ENCODE measurements at places on chromosomes 1 and 21.
A peak's percentile ranks its signal among the peaks of the same experiment; 100 is the strongest.

GRCh38 chr21:31254131-31254530 is 89.9 kb downstream of the TIAM1 start:
- DNase-seq = no peak

DNA sequence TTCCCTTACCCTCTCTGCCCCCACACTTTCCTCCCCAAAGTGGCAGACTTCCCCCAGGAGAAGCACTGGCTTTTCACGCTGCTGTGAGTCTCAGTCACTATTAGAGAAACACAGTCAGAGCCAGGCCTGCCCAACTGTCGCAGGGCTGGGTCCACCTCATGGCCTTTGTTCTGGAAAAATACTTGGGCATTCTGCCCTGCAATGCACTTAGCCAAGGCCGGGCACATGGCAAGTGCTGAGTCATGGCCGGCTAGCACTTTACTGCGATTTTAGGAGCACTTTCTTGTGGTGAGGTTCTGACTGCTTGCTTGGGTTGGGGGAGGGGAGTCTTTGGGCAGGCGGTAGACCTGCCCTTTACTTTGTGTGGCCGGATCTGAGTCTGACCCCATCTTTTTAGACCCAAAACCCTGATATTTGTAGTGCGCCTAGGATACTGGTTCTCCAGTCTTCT is 7.7 kb downstream of the EPHX1 start:
- DNase-seq = no peak

DNA sequence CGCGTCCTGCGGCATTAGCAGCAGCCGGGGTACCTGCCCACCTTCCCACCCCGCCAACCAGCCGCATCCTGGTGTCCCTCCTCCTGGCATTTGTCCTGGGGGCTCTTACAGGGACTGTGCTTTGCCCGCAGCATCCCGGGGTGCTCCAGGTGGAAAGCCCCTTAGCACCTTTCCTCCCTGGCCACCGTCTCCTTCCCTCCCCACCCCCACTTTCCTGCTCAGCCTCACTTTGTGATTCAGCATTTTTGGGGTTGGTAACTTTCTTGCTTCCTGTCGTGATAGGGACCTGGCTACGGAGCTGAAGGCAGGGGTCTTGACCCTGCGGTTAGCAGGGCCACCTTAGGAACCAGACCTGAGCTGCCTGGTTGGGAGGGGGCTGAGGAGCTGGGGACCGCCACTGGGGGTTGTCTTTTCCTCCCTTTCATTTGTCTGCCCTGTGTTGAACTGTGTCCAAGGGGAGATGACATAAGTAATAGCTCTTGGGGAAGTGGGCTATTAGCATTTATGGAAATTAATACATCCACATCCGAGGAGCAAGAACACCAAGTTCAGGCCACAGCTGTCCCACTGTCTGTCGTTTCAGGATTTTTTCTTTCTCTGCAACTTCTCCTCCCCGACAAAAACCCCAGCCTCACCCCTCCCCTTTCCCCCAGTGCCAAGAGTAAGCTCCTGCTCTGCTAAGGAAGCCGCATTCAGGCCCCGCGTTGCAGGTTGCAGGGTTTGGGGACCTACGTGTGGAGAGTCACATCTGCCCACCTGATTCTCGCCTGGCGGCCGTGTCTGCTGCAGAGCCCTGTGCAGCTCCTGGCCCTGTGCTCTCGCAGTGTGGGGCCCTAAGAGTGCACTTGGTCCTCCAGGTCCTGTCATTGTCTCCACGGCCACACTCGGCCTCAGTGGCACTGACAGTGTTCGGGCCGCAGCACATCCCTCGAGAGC is 1.6 kb upstream of the NPHP4 start:
- DNase-seq = no peak

DNA sequence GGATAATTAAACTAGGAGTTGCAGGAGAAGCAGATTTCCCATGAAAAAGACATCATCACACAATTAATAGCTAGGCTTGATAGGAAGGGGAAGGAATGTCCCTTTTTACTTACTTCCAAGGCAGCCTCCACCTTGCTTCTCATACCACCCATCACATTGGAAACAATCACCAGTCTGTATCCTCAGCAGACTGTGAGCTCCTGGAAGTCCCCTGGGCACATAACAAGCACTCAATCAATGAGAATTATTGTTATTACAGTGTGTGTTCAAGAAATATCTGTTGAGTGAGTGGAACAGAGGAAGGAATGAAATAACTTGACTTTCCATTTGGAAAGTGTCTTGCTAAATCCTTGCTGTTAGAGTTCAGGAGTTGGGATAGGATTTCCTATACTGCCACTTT is 36.2 kb downstream of the HIVEP3 start:
- DNase-seq = no peak

- no peak for DNase-seq
Measured at GRCh38 chr1:160837558-160838205, 25.0 kb downstream of the CD244 start.

- DNase-seq = no peak
Measured at GRCh38 chr1:45291716-45292115, 35.0 kb upstream of the HPDL start.

GRCh38 chr21:16708101-16708835 is 804.6 kb upstream of the CXADR start:
- no peak for DNase-seq

DNA sequence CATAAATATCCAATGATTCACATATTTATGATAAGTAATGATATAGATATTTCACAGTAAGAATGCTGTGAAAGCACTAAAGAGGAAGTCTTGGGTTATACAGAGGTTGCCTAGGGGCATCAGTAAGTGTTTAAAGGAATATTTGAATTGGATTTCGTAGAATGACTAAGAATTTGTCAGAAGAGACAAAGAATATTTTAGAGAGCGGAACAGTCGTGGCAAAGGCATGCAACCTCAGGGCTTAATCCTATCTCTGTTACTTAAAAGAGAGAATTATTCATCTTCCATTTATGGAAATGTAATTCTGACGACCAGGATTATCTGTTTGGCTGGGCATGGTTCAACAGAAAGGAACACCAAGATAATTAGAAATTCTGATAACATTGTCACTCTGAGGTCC is 171.9 kb upstream of the NR5A2 start:
- DNase-seq = no peak

GRCh38 chr1:32195531-32195930 is 4.9 kb upstream of the CCDC28B start:
- no peak for DNase-seq

- no peak for DNase-seq
Measured at GRCh38 chr1:151703813-151704212, 12.8 kb downstream of the CELF3 start.

DNA sequence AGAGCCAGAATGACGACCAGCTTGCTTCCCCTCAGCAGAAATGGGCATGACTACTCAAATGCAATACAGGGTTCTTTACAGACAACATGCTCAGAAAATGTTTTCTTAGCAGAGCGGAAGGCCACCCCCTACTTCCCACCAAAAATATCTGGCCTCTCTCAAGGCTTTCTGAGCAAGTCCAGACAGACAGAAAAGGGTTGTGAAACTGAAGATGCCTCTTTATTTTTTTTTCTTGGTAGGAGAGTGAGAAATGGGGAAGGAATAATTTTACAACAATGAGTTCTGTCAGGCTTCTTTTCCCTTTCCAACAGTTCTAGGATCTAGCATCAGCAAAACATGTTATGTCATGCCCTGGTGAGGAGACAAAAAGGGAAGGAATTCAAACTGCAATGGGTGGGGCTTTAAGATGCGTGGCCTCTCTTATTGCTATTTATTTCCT is 172.0 kb upstream of the CAMK1G start:
- no peak for DNase-seq

GRCh38 chr1:147534386-147534785 is 6.9 kb upstream of the BCL9 start:
- no peak for DNase-seq

DNA sequence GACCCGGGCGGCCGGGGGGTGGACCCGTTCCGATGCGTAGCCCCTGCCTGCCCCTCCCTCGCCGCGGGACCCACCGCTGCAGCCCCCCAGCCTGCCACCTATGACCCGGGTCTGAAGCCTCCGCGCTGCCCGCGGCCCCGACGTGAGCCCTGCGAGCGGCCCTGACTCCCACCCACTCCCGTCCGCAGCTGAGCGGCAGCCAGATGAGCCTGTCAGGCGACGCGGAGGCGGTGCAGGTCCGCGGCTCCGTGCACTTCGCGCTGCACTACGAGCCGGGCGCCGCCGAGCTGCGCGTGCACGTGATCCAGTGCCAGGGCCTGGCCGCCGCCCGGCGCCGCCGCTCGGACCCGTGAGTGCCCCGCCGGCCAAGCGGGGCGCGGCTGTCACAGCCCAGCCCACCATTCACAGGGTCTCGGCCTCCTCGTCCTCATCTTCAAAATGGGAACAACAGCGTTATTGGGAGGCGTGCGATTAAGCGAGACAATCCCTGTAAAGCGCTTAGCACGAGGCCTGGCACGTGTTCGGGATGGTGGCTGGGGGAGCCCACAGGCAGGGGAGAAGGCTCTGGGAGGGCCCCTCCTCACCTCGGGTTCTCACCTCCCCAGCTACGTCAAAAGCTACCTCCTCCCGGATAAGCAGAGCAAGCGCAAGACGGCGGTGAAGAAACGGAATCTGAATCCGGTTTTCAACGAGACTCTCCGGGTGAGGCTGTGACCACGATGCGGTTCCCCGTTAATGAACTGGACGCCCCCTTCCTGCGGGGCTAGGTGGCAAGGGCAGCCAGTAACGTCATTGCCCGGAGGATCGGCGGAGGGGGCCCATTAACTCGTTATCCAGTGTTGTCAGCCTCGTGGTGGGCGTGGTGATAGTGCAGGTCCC is 8.2 kb downstream of the SYTL1 start:
- peak; percentile 79 for DNase-seq

GRCh38 chr1:115668579-115668978 is 26.8 kb downstream of the VANGL1 start:
- DNase-seq = no peak

DNA sequence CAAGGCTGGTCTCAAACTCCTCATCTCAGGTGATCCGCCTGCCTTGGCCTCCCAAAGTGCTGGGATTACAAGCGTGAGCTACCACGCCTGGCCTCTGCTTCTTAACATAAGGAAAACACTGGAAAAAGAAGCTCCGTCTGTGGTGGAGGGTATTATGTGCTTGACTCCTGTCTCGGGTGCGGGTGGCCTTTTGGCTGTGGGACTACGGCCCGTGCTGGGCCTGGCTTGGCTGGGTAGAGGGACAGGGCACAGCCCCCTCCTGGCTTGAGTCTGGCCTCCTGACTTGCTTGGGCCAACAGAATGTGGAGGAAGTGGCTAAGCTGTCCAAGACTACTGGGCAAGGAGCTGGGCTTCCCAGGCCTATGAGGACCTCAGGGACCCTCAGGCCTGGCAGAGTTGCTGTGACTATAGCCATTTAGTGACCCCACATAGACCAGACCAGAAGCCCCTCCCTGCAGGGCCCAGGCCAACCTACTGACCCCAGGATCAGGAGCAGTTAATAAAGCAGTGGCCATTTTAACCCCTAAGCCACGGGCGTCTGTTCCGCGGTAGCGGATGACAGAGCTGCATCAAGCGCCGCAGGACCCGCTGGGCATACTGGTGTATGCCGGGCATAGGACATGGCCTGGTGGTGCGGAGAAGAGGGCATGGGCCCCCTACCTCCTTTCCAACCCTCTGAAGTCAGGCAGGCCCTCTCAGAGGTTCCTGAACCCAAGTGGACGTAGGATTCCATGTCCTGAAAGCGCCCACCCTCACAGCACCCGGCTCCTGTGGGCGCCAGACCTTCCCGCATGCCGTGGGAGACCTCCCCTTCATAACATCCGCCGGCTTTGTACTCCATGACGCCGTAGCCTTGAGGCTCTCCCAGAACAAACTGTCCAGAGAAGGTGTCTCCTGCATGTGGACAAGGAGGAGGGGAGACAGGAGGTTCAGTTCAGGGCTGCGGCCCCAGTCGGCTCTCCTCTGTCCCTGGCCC is 4.4 kb downstream of the MORN1 start:
- DNase-seq = no peak

DNA sequence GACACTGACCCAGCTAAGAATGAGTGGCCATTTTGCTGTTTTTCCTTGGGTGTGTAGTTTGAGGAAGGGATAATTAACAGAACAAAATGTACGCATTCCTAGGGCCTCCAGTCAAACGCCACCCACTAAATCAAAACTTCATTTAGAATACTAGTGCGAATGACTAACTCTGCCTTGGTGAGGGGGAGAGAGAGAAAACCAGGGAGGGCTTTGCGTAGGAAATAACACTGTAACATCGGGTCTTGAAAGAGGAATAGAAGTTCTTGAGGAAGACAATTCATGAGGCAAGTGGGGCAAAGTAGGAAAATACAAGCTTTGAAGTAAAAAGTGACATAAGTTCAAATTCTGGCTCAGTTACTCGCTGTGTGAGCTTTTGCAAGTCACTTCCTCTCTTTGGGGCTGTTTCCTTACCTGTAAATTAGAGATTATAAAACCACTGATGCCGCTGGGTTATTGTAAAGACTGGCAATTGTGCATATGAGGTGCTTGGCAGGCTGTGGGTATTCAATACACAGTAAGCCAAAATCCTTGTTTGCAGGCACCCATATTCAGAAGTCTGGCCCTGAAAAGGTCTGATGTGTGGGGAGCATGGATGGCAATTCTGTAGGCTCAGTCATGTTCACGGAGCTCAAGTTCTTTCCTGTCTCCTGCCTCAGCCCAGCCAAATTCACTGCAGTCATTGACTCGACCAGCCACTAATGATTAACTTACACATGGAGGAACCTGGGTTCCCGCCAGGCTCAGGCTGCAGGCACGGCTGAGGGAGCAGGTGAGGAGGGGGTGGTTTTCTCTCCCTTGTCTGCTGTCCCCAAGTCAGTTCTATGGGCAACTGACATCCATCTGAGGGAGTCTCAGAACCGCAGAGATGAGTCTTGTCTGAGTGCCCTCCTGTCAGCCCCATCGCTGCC is 140.3 kb upstream of the CSF3R start:
- DNase-seq = peak; percentile 45

- DNase-seq = no peak
Measured at GRCh38 chr1:193069748-193070385, 10.5 kb downstream of the RO60 start.

DNA sequence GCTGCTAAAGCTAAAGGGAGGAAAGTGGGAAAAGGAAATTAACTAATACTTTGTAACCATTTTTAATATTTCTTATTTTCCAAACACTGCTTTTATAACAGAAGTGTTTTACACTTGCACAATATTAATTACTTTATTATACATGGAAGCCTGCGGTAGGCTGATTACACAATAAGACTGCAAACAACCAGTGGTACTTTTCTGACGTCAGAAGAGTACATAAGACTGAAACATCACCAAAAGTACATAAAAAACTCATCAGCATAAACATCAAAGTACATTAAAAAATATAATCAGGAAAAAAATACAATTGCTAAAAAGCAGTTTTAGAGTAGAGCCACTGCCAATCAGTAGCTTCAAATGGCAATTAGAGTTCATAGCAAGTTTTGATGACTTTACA is 4.6 kb downstream of the ZNF281 start:
- no peak for DNase-seq
